T1000 (cell line): ENCODE measurements at places on chromosomes 3 and 15.

DNA sequence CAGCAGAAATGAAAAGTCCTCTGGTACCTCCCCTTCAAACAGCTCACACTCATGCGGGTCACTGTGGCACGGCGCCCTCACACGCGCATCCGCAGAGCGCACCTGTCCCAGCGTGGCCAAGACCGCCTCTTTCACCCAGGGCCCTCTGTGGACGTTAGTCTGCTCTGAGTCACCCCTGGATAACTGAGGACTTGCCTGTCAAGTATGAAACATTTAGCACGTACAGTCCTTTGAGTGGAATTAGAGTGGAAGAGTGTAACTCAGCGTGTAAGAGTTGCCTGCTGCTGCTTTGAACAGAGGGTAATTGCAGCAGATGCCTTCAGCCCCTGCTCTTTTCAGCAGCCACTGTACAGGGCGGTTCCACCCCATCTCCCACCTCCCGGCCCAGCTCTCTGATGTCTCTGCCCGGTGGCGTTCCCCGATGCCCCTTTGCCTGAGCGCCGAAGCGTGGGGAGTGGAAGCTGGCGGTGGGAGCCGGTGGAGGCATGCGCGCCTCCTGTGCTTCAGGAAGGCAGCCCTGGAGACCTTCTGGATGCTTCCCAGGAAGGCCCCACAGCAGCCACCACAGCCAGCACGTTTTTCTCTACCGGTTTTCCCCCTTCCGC is 23.0 kb downstream of the CPN2 start:
- DNase-seq = no peak

DNA sequence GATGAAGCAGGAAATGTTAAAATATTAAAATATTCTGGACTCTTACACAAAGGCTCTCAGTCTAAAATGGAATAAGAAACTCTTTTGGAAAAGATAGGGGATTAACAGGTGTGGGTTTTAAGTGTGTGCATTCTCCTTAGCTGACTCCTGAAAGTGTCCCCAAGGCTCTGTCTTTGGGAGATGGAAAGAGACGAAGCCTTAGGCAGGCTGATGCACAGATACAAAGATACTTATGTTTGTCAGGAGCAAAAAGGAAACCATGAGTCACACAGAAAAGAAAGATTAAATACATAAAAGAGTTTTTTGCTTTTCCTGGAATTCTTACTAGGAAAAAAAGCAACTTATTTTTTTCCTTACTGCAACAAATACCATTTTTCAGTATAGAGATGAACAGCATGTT is 23.8 kb upstream of the ABI3BP start:
- DNase-seq = no peak

GRCh38 chr3:27720899-27721716 is 1.0 kb downstream of the EOMES start:
- no peak for DNase-seq

- no peak for DNase-seq
These were observed 178.4 kb upstream of the STT3B start for GRCh38 chr3:31354373-31354772.

DNA sequence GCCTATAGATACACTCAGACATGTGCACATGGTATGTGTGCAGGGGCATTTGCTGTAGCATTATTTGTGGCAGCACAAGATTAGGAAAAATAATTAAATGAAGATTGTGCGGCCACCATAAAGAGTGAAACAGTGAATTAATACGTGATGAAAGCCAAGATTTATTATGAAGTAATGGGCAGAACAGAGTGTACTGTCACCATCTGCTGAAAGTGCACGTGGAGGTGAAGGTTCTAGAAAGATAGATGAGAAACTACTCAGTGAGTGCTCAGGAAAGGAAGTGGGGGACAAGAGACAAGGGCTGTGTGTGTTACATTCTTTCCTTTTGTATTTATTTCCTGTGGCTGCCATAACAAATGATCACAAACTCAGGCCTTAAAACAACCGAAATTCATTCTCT is 246.1 kb upstream of the ATP10A start:
- DNase-seq = no peak

DNA sequence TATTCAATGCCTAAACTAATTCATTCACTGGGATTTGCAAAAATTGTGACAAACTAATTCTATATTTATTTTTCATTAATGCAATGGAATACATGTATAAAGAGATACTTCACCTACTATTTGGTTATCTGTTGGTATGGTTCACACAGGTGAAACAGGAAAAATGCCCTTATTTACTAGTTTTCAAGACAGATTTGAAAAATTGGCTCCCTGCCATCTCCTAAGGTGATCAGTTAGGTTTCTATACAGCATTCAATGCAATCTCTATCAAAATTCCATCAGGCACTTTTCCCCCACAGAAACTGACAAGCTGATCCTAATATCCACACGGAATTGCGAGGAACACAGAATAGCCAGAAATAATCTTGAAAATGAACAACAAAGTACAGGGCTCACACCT is 101.1 kb downstream of the DLG1 start:
- DNase-seq = no peak

- no peak for DNase-seq
These were observed 27.5 kb upstream of the ZNF148 start for GRCh38 chr3:125402639-125403038.

DNA sequence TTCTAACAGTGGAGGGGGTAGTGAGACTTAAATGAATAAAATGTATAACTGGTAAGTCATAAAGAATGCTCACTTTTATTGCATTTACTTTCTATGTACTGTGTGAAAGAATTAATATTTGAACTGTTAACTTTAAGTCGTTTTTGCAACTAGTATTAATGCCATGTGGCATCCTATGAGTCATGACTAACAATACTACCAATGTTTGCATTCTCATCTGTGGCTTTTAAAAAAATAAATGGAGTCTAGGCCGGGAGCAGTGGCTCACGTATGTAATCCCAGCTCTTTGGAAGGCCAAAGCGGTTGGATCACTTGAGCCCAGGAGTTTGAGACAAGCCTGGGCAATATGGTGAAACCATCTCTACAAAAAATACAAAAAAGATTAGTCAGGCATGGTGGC is 5.2 kb downstream of the C3orf49 start:
- DNase-seq = no peak

GRCh38 chr3:49533031-49533430 is 21.2 kb upstream of the BSN start:
- no peak for DNase-seq

GRCh38 chr15:45117308-45118130 is 3.4 kb downstream of the DUOXA2 start:
- no peak for DNase-seq

DNA sequence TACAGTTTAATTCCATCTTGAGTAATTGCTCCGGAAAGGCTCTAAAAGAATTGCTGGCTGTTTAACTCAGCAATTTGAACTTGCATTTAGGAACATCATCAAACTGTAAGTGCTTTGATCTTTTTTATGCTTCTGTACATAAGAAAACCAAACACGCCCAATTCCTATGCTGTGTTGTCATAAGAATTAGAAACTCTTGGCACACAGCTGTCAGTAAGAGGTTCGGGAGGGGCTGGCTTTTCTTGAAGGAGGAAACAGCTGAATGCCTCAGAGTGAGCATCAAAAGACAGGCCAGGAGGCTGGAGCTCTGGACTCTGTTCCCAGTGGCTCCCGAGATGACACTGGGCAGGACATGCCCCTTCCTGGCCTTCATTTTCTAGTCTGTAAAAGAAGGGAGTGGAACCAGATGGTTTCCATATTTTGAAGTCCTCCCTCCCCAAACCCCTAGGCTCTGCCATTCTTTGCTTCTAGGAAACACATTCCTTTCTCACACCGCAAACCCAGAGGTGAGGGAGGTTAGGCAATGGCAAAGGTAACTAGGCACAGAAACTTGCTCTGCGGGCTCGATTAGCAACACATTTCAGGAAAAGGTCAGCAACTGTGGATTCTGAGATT is 73.7 kb upstream of the DLG1 start:
- peak; percentile 13 for DNase-seq
